WTC11 (cell line): ENCODE measurements at places on chromosomes 5 and 9. TPM values are rescaled to one million over a fixed set of nuclear protein-coding genes. Genes with fewer than 3 reads are reported as not detected.

The SGCD gene
- 0.07 to 0.33 TPM (median 0.32 TPM) in 3 replicates for total RNA-seq

The EFNA5 gene
- total RNA-seq = 17.4 to 23.6 TPM (median 23.2 TPM) in 3 replicates

The CAVIN4 gene
- 6.7 to 7.1 TPM (median 6.8 TPM) in 3 replicates for total RNA-seq

The IFNB1 gene
- total RNA-seq = not detected in 3 replicates

The ADAMTSL1 gene
- total RNA-seq = 0.94 to 1.3 TPM (median 1.2 TPM) in 3 replicates

The CTNNAL1 gene
- total RNA-seq = 50.7 to 54.3 TPM (median 53.1 TPM) in 3 replicates

The NCS1 gene
- total RNA-seq = 31.8 to 32.6 TPM (median 32.4 TPM) in 3 replicates

DNA sequence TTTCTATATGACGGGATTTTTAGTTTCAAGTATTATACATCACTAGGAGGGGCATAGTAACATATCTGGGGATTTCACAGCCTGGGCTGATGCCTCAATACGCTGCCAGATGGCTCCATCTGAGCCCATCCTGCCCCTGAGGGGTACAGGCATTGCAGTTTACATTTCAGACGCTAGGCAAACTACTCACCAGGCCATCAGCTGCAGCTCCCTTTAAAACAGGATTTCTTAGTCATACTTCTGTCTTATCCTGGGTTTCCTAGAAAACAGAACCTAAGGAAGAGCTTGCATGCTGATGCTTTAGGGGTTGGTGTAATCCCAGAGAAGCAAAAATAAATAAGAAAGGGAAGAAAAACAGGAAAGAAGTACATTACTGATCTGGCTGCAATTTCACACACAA lies 372.8 kb upstream of the PIK3R1 start:
- no peak overlapping the region for H3K4me3 ChIP-seq
- H3K27me3 ChIP-seq = no peaks in the 10 kb centered on the region
- peaks cover 39% of the 10 kb centered on the region for H3K4me1 ChIP-seq
- peak; percentile 23 for DNase-seq
- H3K36me3 ChIP-seq = no peaks in the 10 kb centered on the region

DNA sequence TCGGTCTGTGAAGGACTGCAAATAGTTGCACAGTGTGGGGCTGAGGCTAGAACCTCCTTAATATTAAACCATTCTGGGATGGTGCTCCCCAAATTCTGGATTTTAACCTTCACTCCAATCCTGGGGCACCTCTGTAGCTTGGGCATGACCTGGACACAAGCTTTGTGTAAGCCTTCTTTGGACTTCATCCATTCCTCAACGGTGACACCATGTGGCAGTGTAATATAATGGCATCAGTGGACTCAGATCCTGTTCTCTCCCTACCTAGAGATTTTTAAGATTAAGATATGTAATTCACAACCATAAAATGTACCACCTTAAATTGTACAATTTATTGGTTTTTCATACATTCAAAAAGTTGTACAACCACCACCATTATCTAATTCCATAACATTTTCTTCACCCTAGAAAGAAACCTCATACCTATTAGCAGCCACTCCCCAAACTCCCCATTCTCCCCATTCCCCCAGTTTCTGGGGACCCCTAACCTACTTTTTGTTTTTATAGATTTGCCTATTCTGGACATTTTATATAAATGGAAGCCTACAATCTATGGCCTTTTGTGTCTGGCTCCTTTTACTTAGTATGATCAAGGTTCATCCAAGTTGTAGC lies 4.8 kb upstream of the PLGRKT start:
- H3K27me3 ChIP-seq = peaks cover 9% of the 10 kb centered on the region; the same call in 1 of the 2 replicates
- H3K27ac ChIP-seq = no peak overlapping the region
- no peak overlapping the region for H3K4me3 ChIP-seq
- no peaks in the 10 kb centered on the region for H3K36me3 ChIP-seq
- no peak for DNase-seq

DNA sequence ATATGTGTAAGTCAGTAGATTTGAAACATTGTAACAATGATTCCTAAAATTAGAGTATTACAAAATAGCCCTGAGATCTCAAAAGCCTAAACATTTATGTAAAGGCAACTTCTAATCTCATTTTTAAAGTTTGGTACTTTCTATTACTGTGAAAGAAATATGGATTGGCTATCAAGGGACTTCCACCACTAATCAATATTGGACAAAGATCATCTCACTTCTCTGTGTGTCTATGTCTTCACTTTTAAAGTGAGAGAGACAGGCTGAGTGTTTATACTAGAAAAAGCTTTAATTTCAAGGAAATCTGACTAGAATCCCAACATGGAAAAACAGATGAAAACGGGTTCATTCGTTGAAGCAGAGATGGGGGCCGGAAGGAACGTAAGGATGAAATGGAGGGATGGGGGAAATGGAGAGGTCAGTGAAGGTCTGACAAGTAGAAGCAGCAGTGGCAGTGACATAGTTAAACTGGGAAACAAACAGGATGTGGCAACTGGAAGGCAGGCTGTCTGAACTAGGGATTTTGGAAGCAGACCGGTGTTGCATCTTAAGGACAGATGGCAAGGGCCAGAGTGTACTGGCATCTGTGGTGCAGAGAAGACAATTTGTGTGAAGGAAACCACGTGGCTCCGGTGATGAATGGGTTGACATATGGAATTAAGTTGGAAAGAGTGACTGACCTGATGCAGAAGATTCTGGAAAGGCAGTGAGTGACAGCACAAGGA lies 60.8 kb downstream of the PDE4D start:
- no peak for DNase-seq
- no peak overlapping the region for H3K4me3 ChIP-seq
- no peaks in the 10 kb centered on the region for H3K36me3 ChIP-seq
- no peak overlapping the region for H3K27ac ChIP-seq

DNA sequence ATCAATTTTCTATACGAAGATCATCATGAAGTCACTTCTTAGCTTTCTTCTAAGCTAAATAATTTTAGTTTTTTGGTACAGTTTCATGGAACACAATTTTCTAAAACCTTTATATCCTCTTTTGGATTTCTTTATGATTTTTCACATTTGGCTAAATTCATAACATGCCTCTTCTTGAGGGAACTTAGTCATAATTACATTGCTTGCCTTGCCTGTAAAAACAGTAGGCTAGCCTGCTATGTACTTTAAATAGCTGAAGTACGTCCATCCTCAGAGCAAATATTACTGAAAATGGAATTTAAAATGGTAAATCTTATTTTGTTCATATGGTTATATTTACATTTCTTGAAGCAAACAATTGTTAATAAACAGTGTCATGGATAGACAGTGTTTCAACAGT lies 225.0 kb downstream of the VPS13A start:
- H3K27me3 ChIP-seq = no peaks in the 10 kb centered on the region
- H3K27ac ChIP-seq = no peak overlapping the region
- no peak for DNase-seq
- H3K4me1 ChIP-seq = peaks cover 3% of the 10 kb centered on the region; the same call in 1 of the 2 replicates
- H3K36me3 ChIP-seq = peaks cover 21% of the 10 kb centered on the region

DNA sequence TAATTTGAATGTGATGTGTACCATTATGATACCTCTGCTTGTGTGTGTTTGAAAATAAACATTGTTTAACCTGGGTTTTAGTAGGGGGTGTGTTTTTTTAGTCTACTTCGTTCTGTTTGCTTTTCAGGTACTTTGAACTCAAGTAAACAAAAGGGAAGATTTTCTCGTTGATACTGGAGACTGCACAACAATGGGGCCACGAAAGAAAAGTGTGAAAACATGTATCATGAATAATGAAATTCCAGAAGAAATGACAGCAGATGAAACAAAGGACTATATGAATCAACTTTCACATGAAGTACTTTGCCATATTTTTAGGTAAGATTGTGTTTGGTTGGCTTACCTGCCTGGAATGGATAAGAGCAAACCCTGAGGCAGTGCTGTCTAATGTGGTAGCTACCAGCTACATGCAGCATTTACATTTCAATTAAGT lies 10.8 kb downstream of the FBXO38 start:
- H3K27me3 ChIP-seq = no peaks in the 10 kb centered on the region
- peak overlapping the region; percentile 17; the same call in 1 of the 2 replicates for H3K27ac ChIP-seq
- H3K4me3 ChIP-seq = no peak overlapping the region
- peaks cover 8% of the 10 kb centered on the region for H3K36me3 ChIP-seq

- no peak overlapping the region for H3K27ac ChIP-seq
- H3K4me3 ChIP-seq = no peak overlapping the region
- DNase-seq = no peak
- peaks cover 3% of the 10 kb centered on the region; the same call in 1 of the 2 replicates for H3K36me3 ChIP-seq
- no peaks in the 10 kb centered on the region for H3K4me1 ChIP-seq
Measured at GRCh38 chr5:43967165-43967564, 364.2 kb downstream of the NNT start.
